ENCODE measurements at places on chromosomes 1 and 21. TPM values are rescaled to one million over a fixed set of nuclear protein-coding genes. Genes with fewer than 3 reads are reported as not detected.

- DNase-seq, result no peak
Measured at GRCh38 chr1:19644395-19644680, 227 bp downstream of the NBL1 start.

GRCh38 chr1:212584092-212584886, 24.3 kb upstream of the ATF3 start:
- DNase-seq, result no peak

- DNase-seq, result no peak
Measured at GRCh38 chr1:28163496-28164161, 12.9 kb downstream of the PTAFR start.

DNA sequence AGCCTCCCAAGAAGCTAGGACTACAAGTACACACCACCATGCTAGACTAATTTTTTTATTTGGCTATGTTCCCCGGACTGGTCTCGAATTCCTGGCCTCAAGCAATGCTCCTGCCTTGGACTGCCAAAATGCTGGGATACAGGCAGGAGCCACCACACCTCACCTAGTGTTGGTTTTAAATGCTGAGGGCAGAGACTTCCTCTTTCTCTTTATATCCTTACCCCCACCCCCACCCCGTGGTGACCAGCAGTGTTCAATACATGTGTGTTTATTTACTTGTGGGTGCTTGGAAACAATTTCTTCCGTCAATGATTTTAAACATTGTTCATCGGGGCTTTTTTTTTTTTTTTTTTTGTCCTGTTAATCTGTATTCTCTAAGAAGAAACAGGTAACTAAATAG, 158.9 kb downstream of the ZBTB18 start:
- no peak for DNase-seq

- no peak for DNase-seq
Measured at GRCh38 chr1:150780510-150780909, 14.9 kb upstream of the CTSS start.

DNA sequence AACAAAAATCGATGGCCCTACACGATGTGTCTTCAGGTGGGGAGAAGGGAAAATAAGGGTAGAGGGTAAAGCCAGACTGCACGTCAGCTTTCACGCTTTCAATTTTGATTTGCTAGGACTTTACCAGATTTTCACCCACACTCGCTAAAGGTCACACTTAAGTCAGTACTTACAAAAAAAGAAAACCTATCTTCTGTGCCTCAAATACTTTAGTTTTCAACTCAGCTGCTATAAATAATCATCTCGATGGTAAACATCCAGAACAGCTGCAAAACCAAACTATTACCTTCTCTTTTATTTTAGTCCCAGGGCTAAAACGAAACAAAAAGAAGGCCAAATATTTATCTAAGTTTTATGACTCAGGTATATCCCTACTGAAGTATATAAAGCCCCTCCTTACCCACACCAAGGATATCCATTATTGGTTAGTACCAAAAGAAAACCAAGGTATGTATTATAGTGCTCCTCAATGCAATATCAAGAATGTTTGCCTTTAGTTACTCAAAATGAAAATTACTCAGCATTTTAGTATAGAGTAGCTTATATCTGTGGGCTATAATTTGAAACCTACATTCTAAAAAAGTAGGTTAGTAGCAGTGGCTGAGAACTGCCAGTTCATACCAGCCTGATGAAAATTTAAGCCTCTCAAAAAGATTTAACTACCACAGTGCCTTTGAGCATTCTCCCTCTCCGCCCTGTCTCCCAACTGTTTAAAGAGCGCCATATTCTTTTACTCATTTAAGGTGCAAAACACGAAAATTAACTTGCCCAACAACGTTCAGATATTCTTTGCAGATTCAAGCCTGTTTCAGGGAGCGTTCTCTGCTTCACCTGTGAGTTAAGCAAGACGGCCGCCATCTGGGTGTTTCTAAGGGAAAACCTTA, 1.5 kb downstream of the CSDE1 start:
- no peak for DNase-seq

DNA sequence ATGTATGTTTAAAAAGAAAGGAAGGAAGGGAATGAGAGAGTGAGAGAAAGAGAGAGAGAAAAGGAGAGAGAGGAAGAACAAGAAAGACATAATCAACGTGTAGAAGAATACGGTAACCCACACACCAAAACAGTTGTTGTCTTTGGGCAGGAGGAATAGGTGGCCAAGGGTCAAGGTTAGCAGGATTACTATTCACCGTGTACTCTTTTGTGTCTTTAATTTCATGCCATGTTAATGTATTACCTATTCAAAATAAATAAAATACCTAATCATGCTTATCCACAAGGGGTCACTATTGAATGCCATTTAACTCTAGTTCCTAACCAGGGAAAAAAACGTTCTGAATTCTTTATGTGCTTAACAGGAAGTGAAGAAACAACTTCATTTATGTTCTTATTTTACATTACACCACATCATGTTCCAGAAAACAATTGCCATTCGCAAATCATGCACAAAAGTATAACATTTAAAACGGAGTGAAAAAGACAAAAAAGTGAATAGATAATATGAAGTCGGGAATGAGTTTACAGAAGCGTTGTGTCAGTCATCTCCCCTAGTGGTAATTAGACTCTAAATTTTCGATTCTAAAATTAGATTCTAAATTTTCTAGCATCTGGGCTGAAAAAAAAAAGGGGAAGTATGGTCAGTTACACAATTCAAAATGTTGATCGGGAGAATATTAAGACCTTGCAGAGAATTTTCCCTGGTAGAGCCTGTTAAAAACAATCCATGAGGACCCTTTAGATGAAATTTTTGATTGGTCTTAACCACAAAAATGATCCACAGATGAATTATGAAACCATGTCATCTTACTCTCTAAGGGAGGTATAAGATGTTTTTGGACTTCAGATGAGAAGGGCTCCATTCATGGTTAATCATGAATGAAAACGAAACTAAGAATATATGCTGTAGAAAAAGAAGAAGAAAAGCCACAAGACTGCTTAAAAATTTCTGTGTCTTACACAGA, 700 bp upstream of the KMO start:
- no peak for DNase-seq

GRCh38 chr1:110675060-110675791, 486 bp upstream of the KCNA3 start:
- no peak for DNase-seq

The ZNF362 gene
- total RNA-seq, result 41.0 TPM

DNA sequence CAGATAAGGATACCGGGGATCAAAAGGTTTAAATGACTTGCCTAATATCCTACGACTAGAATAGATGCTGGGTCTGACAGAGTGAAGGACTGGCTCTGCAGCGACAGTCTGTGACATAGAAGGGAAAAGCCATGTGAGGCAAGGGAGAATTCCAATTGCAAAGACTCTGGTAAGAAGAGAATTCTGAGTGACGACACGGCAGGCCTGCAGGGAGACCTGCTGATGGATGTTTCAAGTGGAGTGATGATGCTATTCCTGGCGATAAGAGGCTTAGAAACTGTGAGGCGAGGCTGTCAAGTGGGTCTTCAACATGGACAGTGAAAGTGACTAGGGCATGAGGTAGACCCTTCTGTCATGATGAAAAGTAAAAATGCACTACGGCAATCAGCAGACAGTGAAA, 176.6 kb upstream of the PBX1 start:
- no peak for DNase-seq

DNA sequence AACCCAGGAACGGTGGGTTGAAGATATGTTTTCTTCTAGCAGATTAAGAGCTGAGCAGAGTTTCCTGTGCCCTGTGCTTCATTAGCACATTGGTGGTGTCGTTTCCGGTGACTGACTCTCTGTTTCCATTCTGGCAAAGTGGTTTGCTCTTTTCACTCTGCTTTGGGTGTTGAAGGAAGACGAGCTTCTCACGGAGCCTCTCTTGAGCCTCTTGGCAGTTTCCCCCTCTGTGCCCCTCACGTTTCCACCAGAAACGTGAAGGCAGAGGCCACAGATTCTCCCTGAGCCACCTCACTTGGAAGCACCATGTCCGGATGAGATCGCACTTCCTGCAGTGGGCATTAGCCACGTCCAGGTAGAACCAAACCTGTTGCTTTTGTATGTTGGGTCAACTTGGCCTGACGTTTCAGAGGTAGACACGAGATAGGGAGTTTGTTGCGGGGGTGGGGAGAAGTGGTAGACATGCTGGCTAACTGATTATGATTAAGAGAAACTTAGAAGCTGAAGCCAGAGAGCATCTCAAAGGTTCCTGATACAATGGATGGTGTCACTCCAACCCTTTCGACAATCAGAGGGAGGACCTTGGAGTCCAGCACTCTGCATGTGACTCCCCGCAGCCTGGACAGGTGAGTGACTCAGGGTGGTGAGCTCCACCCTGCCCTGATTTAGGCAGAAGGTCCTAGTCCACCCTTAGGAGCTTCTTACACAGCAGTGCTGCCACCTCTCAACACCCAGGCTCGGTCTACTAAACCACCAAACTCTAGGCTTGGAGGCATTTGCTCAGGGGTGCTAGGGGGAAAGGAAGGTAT, at the start of gene LAX1:
TSS of gene LAX1 (plus strand) at position 155 of the 809 bp plus-strand sequence. CDS start at position 538, 383 bp downstream.
- DNase-seq, result peak; percentile 36

- no peak for DNase-seq
Measured at GRCh38 chr1:116408803-116409720, 36.0 kb downstream of the ATP1A1 start.

GRCh38 chr1:119372503-119373086, 4.0 kb downstream of the HAO2 start:
- DNase-seq, result no peak

GRCh38 chr1:160070243-160071163, 543 bp upstream of the KCNJ10 start:
- DNase-seq, result peak; percentile 93

GRCh38 chr1:2528966-2529783, 888 bp downstream of the HES5 start:
- DNase-seq, result peak; percentile 91

The CLDN8 gene
- total RNA-seq, result not detected

GRCh38 chr21:33113131-33113530, 43.2 kb downstream of the OLIG1 start:
- no peak for DNase-seq

The CASQ1 gene
- not detected for total RNA-seq

GRCh38 chr1:113369040-113369439, 21.3 kb upstream of the MAGI3 start:
- DNase-seq, result no peak

DNA sequence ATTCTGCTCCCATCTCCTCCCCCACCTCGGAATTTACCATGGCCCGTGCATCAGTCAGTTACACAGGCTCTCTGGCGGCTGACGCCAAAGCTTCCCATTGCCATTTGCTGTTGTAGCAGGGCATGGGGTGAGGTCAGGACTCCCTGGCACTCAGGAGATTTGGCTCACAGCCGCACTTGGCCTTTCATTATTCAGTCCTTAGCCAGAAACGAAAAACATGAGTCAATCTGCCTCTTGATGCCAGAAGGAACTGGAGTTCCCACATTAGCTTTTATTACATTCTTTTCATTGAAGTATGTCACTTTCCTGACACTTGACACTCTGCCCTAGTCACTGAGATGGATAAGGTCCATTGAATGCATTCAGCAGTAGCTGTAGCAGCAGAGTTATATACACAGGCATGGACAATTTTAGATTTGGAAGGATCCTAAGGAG, 260.6 kb downstream of the CACNA1E start:
- peak; percentile 65 for DNase-seq

The APP gene
- total RNA-seq, result 409 TPM

The PLA2G4A gene
- 4.9 TPM for total RNA-seq

The EVA1C gene
- total RNA-seq, result 71.7 TPM

The SASS6 gene
- 2.1 TPM for total RNA-seq

The PDZK1 gene
- total RNA-seq, result not detected

GRCh38 chr1:161071886-161072371, 2.2 kb upstream of the ARHGAP30 start:
- peak; percentile 78 for DNase-seq

- no peak for DNase-seq
Measured at GRCh38 chr1:105872817-105873216, 1183.7 kb upstream of the PRMT6 start.

- no peak for DNase-seq
Measured at GRCh38 chr1:56289260-56289659, 290.1 kb downstream of the PLPP3 start.

DNA sequence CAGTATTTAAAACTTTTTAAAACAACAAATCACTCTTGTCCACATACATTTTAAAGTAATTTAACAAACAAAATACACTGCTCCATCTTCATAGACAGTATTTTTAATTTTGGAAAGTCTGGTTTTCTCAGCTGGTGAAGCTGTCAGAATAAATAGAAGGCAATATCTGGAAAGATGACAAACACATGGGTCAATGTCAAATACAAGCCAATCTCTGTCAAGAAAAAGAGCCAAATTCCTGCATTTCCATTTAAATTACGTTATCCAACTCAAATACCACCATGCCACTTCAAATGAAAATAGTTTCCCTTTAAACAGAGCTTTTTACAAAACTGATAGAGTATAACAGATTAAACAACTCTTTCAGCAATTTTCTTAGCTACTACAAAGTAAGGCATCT, 176.5 kb downstream of the RERE start:
- DNase-seq, result no peak

The C1orf87 gene
- 0.40 TPM for total RNA-seq

DNA sequence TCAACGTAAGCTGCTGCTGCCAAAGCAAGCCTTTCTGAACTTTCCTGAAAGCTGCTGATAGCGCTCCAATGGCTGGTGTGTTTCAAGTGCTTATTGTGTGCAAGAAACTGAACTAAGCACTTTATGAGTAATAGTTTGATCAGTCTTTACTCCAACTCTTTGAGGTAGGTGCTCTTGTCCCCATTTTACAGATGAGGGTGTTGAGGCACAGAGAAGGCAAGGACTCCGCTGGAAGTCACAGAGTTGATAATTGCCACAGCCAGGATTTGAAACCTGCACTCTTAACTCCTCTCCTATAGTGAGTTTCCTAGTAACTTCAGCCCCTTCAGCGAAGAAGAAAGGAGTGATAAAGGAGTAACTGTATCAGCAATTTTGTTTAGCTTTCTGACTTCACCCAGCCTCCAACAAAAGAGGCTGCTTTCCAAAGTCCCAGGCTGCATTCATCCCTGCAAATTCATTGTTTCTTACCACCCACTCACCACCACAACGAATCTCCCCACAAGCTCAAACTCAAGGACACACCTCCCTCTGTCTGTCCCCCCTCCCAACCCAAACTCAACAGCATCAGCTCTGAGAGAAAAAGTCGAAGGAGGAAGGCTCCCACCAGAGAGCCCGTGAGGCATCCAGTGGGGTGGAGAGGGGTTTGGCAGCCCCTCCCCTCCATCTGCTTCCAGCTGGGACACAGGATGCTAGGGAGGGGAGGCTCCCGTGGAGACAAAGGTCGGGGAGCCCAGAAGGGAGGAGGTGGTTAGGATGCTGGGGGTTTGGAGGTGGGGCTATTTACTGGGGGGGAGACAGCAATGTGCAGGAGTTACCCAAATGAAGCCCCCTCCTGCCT, 139.6 kb downstream of the NAV1 start:
- DNase-seq, result no peak

- DNase-seq, result peak; percentile 94
Measured at GRCh38 chr1:153616144-153616916, at the start of gene S100A14. Gene S100A14 (minus strand): TSS chr1:153616325. CDS start chr1:153615858, 467 bp downstream.

- DNase-seq, result no peak
Measured at GRCh38 chr1:215345766-215346165, 221.3 kb upstream of the KCTD3 start.

The ABCA4 gene
- 0.52 TPM for total RNA-seq

The MYOC gene
- total RNA-seq, result 1.6 TPM

DNA sequence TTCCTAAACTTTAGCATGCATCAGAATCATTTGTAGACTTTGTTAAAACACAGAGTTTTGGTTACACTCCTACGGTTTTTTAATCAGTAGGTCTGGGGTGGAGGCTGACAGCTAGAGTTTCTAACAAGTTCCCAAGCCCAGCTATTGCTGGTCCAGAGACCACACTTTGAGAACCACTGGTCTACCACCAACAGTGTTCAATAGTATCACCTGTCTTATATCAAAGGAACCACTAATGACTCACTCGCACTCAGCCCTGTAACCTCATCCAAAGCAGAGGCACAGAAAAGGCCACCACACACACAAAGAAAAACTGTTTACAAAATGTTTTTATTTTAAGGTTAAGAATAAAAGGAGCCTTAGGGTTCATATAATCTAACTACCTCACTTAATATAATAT, 68.7 kb downstream of the HIVEP3 start:
- no peak for DNase-seq

All from upper lobe of left lung (tissue), 6 donors.